8988T (cell line): ENCODE measurements at places on chromosomes 4 and X.

GRCh38 chrX:8668813-8669212 is 63.1 kb downstream of the ANOS1 start:
- no peak for DNase-seq

GRCh38 chr4:144970597-144970996 is 127.4 kb downstream of the ANAPC10 start:
- DNase-seq, result no peak

DNA sequence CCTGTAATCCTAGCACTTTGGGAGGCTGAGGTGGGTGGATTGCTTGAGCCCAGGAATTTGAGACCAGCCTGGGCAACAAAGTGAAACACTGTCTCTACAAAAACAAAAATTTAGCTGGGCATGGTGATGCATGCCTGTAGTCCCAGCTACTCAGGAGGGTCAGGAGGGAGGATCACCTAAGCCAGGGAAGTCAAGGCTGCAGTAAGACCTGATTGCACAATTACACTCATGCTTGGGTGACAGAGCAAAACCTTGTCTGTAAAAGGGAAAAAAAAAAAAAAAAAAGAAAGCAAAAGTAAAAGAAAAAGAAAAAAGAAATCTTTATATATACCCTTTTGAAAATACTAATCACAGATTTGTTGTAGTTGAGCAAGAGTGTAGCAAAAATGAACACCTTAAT is 801.0 kb upstream of the IGFBP7 start:
- DNase-seq, result no peak

DNA sequence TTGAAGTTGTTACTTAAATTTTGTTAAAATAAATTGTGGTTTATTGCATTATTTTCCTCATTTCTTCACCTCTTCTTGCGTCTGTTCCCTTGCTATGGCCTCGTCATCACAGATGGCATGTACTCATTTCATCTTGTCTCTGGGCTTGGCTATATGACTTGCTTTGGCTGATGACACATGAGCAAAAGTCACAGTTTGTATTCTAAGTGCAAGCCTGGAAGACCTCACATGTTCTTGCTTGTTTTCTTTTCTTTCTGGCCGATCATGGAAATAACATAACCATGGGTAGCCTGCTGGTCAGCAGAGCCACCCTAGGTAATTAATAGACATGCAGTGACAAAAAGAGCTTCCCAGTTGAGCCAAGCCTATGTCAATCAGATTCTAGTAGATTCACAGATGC is 527.9 kb downstream of the SPRY1 start:
- DNase-seq, result no peak

- DNase-seq, result no peak
Measured at GRCh38 chrX:40465735-40466551, 114.8 kb upstream of the ATP6AP2 start.

GRCh38 chr4:116499-116898 is 7.8 kb upstream of the ZNF718 start:
- DNase-seq, result no peak

- DNase-seq, result no peak
Measured at GRCh38 chr4:154234576-154234975, 257.0 kb downstream of the DCHS2 start.

- DNase-seq, result no peak
Measured at GRCh38 chrX:11296051-11296450, 2.8 kb downstream of the AMELX start.

- DNase-seq, result no peak
Measured at GRCh38 chrX:143568467-143568866, 51.2 kb upstream of the SPANXN3 start.

DNA sequence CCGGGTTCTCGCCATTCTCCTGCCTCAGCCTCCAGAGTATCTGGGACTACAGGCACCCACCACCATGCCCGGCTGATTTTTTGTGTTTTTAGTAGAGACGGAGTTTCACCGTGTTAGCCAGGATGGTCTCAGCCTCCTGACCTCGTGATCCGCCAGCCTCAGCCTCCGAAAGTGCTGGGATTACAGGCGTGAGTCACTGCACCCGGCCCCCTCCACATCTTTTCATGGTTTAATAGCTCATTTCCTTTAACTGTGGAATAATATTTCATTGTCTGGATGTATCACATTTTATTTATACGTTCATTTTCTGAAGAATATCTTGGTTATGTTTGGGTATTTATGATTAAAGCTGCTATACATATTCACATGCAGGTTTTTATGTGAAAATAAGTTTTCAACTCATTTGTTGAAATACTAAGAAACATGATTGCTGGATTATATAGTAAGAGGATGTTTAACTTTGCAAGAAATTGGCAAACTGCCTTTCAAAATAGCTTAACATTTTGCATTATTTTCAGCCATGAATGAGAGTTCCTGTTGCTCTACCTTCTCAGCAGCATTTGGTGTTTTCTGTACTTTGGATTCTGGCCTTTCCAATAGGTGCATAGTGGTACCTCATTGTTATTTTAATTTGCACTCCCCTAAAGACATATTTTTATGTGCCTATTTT is 591.9 kb downstream of the TECRL start:
- DNase-seq, result no peak

GRCh38 chrX:108178143-108178498 is 86.5 kb downstream of the ATG4A start:
- DNase-seq, result no peak

GRCh38 chr4:86160426-86160825 is 199.4 kb downstream of the MAPK10 start:
- DNase-seq, result no peak

GRCh38 chr4:1010395-1011021 is 918 bp upstream of the FGFRL1 start:
- DNase-seq, result no peak

GRCh38 chr4:108988464-108989195 is 225.8 kb upstream of the ETNPPL start:
- no peak for DNase-seq

GRCh38 chr4:182385897-182386296 is 142.7 kb downstream of the TENM3 start:
- DNase-seq, result no peak

DNA sequence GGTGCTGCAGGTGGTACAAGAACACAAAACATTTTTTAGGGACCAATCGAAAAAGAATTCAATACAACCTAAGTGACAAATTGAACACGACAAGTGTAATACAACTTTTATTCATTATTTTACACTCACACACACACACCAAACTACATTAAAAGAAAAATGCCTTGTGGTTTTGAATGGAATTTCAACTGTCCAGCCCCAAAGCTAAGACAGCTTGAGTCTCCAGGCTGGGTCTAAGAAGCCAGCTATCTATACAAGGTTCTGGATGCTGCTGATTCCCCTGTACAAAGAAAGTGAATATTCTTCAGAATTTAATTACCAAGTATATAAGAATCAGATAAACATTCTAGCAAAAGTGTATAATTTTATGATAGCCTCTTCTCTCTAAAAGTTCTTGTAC is 118.2 kb downstream of the PPP3CA start:
- no peak for DNase-seq

- no peak for DNase-seq
Measured at GRCh38 chr4:183600189-183600685, 58.7 kb downstream of the RWDD4 start.

- no peak for DNase-seq
Measured at GRCh38 chr4:176780995-176781738, 11.6 kb downstream of the VEGFC start.
